ENCODE measurements at places on chromosomes 5 and 9.

DNA sequence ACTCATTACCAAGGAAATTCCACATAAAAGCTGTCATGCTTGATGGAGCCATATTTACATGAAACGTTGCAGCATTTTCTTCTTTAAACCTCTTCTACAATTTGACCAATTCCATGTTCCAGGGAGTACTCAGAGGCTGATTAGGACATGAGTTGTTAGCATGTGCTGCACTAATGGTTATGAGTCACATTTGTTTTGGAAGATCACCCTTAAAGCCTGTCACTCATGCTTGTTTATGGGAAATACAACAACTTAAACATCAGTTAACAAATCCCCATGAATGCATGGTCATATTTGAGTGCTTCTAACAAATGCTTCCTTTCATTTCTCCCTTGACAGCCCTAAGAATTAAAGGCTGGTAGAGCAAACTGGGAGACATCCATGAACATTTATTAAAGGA is 156.1 kb downstream of the GHR start:
- no peak for DNase-seq

GRCh38 chr9:108254236-108254635 is 601.5 kb downstream of the ACTL7B start:
- DNase-seq, result no peak

DNA sequence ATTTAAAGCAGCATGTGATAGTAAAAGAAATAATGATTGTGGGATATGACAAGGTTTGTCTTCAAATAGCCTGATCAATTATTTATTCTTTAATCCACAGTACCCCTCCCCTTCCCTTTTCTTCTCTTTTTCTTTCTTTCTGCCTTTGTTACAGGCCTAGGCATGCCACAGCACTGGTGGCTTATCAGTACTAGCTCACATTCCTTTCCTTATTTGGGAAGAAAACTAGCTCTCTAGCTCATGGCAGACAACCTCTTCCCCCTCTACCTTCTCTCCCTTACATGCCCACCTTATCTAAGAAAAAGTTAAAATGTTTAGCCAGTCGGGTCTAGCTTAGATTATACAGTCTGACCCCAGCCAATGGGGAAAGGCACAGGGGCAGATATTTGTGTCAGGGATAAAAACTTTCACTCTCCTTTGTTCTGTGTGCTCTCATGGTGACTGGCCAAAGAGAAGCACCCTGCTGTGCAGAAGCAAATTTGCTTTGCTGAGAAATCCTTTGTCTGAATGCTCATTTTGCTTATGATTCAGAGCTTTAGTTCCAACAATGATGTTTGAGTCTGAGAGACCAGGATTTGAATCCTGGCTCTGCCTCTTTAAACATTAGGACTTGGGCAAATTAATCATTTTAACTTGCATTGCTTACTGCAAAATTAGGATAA is 75.8 kb upstream of the CDH12 start:
- DNase-seq, result no peak

GRCh38 chr5:61334868-61335615 is 3.0 kb downstream of the ZSWIM6 start:
- DNase-seq, result no peak

DNA sequence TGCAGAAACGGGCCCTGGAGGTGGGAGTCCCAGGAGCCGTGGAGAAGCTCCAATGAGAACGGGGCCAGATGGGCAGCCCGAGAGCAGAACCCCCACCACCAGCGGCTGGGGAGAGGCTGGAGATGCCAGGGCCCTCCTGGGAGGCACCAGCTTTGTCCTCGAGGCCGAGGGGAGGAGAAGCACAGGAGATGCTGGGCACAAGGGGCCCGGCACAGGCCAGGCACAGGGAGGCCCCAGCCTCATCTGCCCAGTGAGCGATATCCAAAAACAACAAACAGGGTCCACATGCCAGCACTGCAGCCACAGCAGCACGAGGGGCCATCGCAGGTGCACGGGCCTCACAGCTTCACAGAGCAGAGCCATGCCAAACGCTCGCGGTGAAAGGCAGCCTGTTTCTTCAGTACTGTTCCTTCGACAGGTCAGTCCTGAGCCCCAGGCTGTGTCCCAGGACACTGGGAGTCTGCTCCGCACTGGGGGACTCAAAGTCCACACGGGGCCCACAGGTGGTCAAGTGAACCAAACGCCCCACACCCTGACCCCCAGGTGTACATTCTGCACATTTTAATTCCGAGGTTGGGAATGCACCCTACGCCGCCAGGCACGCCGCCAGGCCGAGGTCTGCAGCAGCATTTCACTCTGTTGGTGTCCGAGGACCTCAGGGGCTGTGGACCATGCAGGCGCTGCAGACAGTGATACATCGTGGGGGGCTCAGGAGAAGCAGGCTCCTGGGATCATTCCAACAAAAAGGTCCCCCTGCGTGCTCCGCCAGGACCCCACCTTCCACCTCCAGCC is 9.5 kb downstream of the LPCAT1 start:
- DNase-seq, result no peak

- DNase-seq, result no peak
Observed at GRCh38 chr5:172371684-172372083, 82.6 kb downstream of the SH3PXD2B start.

- DNase-seq, result no peak
Observed at GRCh38 chr5:151862811-151863472, 61.7 kb downstream of the GLRA1 start.

- no peak for DNase-seq
Observed at GRCh38 chr5:71703941-71704340, 15.1 kb upstream of the CARTPT start.

DNA sequence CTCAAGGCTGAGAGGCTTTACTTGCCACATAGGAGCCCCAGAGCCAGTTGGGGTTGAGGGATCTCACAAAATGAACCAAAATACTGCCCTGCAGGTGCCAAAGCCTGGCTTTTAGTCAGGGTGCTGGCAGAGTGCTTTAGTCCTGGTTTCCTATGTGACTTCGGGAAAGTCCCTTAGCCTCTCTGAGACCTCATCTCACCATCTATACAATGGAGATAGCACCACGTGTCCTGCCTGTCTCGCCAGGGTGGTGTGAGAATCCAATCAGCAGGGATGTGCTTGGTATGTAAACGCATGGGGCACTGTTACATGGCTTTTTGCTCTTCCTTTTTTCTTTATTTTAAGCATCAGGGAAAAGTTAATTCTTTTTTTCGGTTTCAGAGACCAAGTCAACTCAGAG is 68.3 kb downstream of the SHB start:
- no peak for DNase-seq

- DNase-seq, result no peak
Observed at GRCh38 chr5:133801955-133802751, 166.3 kb downstream of the C5orf15 start.

- no peak for DNase-seq
Observed at GRCh38 chr9:109074236-109074889, 45.4 kb downstream of the TMEM245 start.

DNA sequence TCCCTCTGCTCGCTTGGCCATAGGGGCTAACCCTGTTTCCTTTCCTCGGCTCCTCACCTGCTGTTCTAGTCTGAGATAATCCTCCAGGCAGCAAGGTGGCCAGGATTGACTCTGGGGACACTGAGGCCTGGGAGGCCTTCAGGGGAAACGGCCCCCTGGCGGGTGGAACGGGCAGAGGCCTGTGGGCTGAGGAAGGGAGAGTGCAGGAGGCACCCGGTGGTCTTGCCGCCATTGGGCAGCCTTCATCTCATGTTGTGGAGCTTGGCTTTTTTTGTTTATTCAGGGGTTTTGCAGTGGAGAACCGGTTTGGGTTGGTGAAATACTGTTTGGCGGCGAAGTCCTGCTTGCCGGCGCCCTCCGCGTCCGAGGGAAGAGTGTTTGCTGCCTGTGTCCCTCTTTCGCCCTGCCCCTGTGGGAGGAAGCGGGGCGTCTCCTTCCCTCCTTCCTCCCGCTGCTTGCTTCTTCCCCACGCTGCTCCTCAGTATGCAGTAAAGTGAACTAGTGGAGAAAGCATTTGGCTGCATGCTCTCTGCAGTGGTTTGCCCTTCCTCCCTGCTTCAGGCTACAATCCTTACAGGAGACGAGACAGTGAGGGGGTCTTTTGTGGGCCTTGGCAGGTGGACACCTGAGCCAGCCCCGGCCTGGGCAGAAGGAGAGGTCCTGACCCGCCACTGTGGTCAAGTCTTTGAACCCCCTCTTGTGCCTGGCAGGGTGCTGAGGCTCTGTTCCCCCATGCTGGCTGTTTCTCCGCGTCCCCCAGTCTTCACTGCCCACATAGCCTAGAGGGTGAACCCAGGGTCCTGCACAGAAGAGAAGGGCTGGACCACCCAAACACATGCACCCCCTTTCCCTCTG is 30.8 kb upstream of the PRDM12 start:
- DNase-seq, result no peak

DNA sequence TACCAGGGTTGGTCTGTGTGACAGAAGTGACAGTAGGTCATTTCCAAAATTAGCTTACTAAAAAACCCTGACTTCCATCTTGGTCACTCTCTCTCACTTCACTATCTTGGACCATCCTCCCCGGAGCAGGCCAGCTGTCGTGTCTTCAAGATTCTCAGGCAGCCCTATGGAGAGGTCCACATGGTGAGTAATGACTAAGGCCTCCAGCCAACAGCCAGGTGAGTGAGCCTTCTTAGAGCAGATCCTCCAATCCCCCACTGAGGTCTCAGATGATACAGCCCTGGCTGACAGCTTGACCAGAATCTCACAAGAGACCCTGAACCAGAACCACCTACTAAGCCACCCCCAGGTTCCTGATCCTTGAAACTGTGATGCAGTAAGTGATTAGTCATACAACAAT is 92.0 kb downstream of the DCP2 start:
- DNase-seq, result no peak

GRCh38 chr9:17090041-17090440 is 44.8 kb upstream of the CNTLN start:
- DNase-seq, result no peak

GRCh38 chr9:96232539-96233241 is 69.3 kb downstream of the HSD17B3 start:
- DNase-seq, result peak; percentile 49

GRCh38 chr5:92641031-92641962 is 939.7 kb downstream of the NR2F1-AS1 start:
- peak; percentile 45 for DNase-seq

- no peak for DNase-seq
Observed at GRCh38 chr9:27665136-27665535, 91.9 kb upstream of the C9orf72 start.

DNA sequence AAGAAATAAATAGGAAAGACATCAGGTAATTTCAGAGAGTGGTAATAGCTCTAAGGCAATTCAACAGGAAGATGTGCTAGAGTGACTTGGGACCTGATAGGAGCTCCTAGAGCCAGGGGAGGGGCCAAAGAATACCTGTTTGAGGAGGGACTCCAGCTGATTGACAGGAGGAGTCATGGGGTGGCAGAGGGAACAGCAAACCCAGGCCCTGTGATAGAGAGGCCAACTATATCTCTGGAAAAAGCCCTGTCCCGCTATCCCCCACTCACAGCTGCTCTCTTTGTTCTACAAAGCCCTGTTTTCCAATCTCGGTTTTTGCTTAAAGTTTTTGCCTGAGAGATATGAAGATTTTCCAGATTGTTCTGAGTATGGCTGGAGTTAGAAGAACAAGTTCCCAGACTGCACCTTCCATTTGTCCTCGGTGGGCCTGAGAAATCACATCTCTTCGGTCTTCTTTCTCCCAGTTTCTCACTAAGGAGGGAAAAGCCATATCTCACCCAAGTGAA is 9.0 kb upstream of the NSD1 start:
- DNase-seq, result no peak

DNA sequence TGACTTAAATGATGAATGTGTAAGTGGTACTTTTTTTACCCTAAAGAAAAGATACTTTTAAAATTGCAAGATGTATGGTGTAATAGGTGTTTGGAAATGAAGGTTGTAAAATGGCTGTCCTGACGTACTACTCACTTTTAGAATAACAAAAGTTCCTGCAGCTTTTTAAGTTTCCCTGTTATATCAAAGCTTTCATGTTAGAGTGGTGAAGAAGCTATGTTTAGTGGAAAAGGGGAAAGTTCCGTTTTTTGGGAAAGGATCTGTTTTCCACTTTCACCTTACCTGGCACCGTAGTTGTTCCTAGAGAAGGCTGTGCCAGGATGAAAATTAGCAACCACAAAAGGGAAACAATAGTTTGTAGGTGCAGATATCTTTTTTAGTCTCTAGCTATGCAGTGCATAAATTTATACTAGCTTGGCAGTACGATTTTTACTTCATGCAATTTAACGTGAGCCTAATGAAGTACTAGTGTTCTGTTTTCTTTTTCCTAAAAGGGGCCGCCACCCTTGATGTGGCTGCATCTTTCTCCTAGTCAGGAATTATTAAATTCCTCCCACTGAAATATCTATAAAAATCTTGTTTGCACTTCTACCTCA is 1.3 kb downstream of the TNPO1 start:
- no peak for DNase-seq

- no peak for DNase-seq
Observed at GRCh38 chr5:1366514-1366913, 21.6 kb upstream of the CLPTM1L start.

DNA sequence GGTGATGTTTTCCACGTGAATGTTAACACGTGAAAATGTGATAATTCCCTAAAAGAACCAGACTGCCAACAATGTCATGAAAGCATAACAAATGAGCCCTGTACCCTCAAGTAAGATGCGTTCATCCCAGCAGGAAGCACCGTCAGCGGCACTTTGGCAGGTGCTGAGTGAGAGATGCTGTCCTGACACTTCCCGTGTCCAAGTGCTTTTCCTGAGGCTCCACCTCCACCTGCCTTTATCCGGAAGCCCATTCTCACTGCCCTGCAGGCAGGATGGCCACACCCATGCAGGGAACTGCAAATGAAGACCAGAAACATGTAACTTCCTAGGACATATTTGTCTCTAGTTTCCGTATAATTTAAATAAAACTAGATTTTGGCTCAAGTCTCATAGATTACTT is 238.0 kb upstream of the IRX2 start:
- DNase-seq, result no peak
